Keratinocyte (primary cell): ENCODE measurements at places on chromosomes 4 and X.
A peak's percentile ranks its signal among the peaks of the same experiment; 100 is the strongest.

GRCh38 chrX:65671966-65672365 is 4.5 kb downstream of the MSN start:
- DNase-seq: no peak

DNA sequence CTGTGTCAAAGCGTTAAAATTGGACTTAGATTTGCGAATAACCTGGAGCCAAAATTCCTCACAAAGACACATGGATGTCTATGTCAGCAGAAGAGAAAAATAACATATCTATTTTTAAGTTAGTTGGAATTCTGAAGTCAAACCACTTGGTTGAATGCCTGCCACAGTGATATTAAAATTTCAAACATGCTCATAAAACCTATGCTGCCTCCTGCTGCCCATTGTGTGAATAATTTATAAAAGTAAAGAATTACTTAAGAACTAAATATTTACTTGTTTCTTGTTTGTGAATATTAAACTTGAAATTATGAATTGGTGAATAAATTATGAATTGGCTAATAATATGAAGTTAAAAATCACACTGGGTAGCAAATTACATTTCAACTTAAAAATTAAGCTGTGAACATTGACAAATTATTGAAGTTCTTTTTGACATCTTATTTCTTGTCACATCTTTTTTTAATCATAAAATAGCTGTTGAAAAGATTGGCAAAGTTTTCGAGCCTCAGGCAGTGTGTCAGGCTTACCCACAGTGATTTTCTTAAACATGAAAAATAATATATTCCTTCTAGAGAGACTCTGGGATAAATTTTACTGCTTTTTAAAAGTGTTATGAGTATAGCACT is 35.4 kb downstream of the FABP2 start:
- DNase-seq: no peak

DNA sequence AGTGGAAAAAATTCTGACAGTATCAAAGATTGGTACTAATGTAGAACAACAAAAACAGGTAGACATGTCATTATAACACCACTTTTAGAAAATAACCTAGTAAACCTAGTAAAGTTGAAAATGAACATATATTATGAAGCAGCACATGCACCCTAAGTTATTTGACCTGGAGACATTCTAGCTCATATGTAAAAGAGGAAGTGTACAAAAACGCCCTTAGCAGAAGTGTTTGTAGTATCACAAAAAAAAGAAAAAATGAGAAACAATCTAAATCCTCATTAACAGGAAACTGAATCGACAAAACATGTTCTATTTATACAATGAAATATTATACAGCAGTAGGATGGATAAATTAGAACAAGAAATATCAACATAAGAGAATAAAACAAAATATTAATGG is 318.9 kb upstream of the PPP1R2C start:
- no peak for DNase-seq

GRCh38 chrX:133215747-133216146 is 2.4 kb downstream of the TFDP3 start:
- DNase-seq: no peak

GRCh38 chrX:111560801-111561200 is 49.4 kb downstream of the SERTM2 start:
- DNase-seq: no peak

DNA sequence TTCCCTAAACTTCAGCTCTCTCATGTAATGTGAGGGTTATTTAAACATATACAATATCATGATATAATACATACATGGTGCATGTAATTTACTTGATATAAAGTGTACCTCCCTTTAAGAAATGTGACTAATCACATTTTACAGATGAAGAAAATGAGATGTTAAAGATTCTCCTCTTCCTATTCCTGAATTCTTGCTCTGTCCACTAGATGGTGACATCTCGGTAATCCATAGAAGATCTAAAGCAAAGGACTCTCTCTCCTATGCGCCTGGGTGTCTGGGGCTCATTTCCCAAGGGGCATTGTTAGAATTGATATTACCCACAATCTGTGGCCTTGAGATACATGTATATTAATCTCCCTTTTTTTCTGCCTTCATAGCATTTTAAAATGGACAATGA is 804.9 kb downstream of the RAB28 start:
- DNase-seq: no peak

DNA sequence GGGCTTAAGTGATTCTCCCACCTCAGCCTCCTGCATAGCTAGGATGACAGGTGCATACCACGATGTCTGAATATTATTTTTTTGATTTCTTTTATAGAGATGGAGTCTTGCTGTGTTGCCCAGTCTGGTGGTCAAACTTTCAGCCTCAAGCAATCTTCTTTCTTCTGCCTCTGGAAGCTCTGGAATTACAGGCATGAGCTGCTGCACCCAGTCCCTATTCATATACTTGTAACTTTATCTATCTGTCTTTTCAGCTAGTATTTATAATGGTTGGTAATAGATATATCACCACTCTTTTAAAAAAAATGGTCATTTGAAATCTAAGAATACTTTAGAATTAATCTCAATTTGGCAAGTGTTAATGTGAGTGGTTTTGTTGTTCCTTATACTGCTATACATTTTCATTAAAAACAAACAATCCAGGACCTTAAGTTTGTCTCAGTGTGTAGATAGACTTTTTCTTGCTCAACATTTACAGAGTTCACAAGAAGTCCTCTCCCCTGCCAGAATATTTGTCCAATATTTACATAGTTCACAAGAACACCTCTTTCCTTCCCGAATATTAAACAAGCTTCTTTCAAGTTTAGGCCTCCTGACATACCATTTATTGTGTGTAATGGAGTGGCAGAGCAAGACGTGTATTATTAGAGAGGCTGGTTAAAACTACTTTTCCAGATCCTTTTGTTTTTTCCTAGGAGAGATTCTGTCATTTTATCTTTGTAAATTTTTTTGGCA is 1197.4 kb upstream of the ADGRL3 start:
- no peak for DNase-seq

DNA sequence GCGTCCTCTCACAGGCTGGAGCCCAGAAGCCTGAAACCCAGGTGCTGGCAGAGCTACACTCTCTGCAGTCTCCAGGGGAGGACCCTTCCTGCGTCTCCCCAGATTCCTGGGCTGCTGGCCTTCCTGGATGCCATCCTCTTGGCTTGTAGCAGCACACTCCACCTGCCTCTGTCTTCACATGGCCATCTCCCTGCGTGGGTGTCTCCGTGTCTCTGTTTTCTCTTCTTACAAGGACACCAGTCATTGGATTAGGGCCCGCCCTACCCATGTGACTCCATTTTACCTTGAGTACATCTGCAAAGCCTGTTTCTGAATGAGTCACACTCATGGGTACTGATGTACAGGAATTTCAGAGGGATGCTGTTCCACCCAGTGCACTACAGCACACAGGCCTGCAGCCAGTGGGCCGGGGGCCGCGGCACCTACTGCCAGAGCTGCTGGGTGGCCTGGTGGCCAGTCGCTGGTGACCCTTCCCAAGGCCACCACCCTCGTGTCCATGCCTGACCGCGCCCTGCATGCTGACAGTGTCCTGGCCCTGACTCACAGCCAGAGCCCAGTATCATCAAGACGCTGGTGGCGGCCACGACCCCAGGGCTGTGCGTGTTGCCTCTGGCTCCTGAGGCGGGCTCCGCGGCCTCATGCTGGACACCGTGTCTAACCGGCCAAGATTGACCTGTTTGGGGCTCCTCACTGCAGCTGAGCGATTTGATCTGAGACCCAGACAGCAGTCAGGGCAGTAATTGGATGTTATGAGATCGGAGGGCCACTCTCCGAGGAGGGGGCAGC is 63.6 kb upstream of the NKX1-1 start:
- DNase-seq: no peak

DNA sequence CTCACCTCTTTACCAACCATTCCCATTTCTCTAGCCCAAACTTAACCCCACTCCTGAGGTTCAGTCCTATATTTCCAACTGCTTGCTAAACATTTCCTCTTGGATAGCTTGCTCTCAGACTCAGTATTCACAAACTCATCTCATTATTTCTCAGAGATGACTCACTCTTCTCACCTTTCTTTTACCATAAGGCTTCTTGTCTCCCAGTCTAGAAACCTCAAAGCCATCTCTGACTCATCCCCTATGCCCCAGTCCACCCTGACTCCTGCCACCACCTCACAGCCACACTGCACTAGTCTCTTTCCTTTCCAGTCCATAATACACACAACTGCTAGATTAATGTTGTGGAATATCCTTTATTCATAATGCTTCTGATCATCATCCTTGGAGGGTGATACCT is 4.8 kb downstream of the FRMPD3 start:
- peak; percentile 23 for DNase-seq

GRCh38 chrX:10130354-10130753 is 26.4 kb upstream of the CLCN4 start:
- no peak for DNase-seq

GRCh38 chr4:52038103-52038912 is at the start of gene SGCB:
TSS of gene SGCB (minus strand) at chr4:52038299. CDS start at chr4:52038259, 40 bp downstream.
- no peak for DNase-seq

DNA sequence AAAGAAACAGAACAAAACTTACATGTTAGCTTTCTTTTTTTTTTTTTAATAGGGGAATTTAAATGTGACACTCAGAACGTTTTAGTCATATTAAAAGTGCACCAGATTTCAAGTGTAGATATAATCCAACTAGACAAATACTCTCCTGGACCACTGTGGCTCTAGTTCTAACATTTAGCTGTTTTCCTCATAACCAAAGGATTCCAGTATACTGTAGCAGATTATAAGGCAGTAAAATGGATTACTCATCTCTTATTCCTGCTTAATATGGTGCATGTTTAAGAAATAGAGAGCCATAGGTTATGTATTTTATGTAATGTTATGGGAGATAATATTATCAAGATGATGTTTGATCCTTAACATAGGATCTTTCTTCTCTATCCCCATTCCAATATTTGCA is 1339.5 kb upstream of the AGA start:
- DNase-seq: no peak

- no peak for DNase-seq
Measured at GRCh38 chr4:148211533-148211932, 230.7 kb downstream of the NR3C2 start.

DNA sequence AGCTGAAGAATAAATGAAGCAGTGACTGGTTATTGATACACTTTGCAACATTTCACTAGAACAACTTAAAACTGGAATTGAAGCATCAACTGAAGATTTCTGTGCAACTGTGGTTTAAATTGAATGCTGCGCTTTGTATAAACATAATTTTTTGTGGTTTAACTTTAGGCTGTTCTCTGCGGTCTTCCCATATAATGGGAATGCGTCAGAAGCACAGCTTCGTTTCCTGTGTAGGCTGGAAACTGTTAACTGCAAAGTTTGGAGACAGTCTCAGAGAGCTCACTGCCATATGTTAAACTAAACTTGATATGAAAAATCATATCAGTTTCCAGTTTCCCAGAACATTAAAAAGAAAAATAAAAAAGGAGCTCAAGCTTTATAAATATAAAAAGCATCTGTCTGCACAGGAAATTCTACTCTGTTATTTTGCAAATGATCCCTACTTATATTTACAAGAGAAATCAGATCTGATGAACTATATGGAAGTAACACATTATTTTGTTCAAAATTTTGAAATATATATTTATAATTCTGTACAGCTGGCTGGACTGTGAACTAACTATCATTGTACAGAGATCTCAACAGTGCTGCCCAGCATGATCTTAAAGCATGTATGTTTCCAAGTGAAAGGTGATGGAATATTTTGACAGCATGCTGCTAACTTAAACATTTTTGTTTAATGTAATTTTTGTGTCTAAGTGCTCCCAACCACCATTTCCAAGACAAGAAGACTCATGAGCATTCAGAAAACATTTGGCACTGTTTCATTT is 139.9 kb downstream of the NDST3 start:
- DNase-seq: no peak

DNA sequence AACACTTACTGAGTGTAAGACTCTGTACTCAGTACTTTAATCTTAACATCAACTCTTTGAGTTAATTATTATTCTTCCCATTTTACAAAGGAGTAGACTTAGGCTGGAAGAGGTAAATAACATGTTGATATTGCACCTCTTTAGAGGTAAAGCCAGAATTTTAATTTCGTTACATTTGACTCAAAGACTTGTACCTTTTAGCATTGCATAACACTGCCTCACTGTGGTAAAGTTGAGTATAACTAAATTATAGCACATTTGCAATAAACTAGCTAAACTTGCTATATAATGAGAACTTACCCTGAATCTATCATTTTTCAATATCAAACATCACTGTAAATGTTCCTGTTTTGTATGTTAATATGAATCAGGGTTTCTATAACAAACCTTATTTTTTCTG is 218.5 kb downstream of the PRR32 start:
- no peak for DNase-seq

GRCh38 chr4:23768541-23768940 is 121.3 kb downstream of the PPARGC1A start:
- DNase-seq: no peak

GRCh38 chr4:62543002-62543401 is 1342.9 kb downstream of the ADGRL3 start:
- no peak for DNase-seq

DNA sequence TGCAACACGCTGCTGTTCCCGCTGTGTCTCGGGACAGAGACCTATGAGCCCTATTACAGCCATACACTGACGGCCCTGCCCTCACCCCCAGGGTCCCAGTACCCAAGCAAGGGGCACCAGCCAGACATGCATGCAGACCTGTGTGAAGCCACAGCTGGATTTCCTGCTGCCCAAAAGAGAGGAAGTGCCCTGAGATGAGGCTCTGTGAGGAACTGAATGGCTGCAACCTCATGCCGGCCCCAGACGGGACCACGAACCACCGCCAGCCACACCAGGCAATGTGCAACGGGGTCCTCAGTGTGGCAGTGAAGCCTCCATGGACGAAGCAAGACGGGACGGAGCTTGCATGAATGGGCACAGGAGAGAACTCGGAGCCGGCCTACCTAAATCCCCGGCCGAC is 21.1 kb downstream of the CTBP1 start:
- no peak for DNase-seq

DNA sequence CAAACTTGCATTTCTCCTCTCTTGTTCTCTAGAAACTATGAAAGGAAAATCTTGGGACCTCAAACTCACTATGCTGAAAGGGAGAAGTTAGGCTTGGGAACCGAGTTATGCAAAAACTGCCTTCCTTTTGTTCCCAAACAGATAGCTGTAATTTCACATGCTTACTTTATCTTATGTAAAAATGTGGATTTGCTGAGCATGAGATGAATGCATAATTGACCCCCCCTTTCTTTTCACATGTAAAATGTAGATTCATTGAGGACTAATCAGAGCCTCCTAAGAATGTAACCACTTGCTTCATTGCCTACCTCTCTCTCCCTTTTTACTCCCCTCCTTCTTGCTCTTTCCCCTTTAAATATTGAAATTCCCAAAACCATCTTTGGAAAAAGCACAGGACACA is 18.0 kb downstream of the TBC1D9 start:
- no peak for DNase-seq

DNA sequence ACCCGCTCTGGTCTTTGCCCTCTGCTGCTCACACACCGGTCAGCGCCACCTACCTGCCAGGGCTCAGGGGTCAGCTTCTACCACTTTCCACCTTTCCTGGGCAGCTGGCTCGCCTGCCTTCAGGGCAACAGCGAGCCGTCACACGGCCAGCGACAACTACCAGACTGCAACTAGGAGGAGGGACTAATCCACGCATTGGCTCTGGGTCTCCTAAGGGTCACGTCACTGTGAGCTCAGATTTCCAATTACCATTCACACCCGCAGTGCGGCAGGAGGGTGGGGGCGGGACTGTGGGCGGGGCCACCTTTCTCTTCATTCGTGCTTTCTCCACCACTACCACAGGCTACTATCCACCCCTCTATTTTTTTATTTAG is at the start of gene BEX5:
Gene BEX5 (minus strand): TSS at position 172 of the 374 bp plus-strand sequence. CDS start 1,712 bp downstream, outside the sequence.
- DNase-seq: no peak
